ENCODE measurements at places on chromosomes 1 and 21.

GRCh38 chr1:21189906-21190500 lies 13.3 kb upstream of the EIF4G3 start:
- DNase-seq: no peak

DNA sequence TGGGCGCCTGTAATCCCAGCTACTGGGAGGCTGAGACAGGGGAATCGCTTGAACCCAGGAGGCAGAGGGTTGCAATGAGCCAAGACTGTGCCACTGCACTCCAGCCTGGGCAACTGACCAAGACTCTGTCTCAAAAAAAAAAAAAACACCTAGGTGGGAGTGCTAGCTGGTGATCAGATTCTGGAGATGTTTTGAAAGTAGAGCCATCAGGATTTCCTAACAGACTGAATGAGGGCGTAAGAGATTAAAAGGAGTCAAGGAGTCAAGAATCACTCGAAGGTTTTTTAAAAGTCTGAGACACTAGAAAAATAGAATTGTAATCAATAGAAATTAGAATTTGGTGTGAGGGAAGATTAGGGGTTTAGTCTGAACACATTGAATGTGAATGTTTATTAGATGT lies 73.8 kb downstream of the HSF2BP start:
- DNase-seq: no peak

GRCh38 chr21:46500224-46500861 lies 41.7 kb downstream of the DIP2A start:
- DNase-seq: no peak

GRCh38 chr1:207064561-207064960 lies 11.5 kb downstream of the PFKFB2 start:
- no peak for DNase-seq

DNA sequence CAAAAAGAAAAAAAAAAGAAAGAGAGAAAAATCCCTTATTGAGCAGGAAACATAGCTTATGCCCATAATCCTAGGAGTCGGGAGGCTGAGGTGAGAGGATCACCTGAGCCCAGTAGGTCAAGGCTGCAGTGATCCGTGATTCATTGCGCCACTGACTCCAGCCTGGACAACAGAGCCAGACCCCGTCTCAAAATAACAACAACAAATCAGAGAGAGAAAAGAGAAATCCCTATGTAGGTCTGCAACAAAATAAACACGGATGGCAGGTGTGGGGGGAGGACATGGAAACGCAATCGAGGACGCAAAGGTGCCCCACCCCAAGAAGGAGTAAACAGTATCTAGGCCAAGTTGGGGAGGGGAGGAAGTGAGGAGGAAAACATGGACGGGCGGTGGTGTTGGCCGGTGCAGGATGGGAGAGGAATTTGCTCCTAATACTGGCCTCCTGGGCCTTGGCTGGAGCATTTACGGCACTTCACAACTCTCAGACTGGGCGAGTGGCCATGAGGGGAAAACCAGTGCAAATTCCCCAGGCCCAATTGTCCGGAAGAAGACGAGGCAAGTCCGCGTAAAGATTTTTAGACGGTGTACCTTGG lies 609 bp upstream of the CHTOP start:
- DNase-seq: no peak

GRCh38 chr1:74771913-74772515 lies 39.1 kb downstream of the TYW3 start:
- no peak for DNase-seq

DNA sequence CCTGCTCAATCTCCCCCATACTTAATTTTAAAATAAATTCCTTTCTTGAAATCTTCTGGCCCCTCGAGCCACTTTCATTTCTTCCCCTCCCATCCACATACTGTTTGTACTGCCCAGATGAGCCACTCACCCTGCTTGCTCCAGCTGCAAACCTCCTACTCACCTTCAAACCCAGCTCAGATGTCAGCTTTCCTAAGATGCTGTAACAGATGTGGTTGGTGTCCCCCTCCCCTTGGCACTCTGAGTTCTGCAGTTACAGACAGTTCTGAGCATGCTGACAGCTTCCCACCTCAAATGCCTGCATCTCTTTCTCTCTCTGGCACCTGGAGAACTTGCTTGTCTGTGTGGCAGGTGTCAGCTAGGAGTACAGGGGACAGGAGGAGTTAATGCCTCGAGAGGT lies 106.7 kb downstream of the PTPRU start:
- DNase-seq: no peak

DNA sequence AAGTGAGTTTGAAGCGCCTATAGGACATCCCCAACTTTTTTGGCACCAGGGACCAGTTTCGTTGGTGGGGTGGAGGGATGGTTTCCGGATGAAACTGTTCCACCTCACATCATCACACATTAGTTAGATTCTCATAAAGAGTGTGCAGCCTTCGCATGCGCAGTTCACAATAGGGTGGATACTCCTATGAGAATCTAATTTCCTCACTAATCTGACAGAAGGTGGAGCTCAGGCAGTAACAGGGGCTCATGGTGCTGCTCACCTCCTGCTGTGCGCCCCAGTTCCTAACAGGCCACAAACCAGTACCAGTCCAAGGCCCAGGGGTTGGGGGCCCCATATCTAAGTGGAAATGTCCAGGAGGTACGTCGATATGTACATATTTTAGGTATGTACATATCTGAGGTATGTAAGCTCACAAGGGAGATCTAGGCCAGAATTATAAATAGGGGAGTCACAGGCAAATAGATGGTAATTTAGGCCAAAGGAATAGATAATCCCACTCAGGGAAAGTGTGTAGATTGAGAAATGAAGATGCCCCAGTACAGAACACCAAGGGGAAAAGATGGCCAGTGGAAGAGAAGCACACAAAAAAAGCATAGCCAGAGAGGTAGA lies 27.5 kb upstream of the RASAL2 start:
- no peak for DNase-seq

GRCh38 chr1:34973326-34973725 lies 11.8 kb downstream of the TMEM35B start:
- no peak for DNase-seq

Measured in tibial artery (tissue), 4 donors.